Hematopoietic multipotent progenitor cell treated with erythropoietin and hydrocortisone succinate and interleukin-3 and kit ligand, for 15 days (in vitro differentiated cells): ENCODE measurements at places on chromosomes 1 and 21.

DNA sequence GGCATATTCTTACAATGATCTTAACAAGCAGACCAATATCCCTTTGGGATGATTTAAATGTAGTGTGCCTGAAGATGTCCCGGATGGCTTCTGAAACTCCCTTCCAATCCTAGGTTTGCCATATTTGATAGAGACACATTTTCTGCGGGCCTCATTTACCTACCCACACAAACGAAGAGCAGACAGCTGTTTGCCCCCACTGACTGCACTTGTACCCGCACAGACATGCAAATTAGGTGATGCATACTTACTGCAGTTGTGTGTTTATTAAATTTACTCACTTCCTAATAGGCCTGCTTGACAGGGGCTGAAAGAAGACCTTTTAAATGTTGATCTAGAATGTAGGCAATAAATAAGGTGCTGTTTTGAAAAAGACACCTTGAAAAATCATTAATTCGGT is 257.9 kb upstream of the RRP15 start:
- DNase-seq: no peak

DNA sequence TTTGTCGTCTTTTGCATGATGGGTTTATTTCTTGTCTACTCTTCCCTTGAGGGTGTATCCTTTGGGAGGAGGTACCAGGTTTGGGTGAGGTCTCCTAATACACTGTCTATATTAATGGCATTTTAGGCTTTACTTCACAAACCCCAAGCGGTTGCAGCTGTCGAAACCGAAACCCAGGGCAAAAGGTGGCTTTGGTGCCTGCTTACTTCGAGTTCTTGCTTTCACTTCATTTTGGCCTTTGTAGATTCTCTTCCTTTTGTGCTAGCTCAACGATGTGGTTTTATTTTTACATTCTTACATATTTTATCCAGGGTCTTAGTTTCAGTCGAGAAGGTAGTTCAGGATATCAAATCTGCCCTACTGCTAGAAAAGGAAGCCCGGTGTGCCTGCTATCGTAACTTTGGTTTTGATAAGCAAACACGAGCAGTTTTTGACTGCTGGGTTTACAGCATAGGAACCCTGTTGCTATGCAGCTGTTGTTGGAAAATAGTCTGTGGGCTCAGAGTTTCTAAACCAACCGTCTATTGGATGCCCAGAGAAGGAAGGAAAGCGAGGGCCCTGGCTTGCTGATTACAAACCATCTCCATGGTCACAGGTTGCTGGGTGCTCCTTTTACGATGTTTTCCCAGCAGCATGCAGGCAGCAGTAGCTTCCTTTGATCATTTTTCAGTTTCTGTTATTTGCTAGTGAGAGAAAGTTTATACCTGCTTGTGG is 9.8 kb upstream of the TSPAN2 start:
- DNase-seq: no peak

DNA sequence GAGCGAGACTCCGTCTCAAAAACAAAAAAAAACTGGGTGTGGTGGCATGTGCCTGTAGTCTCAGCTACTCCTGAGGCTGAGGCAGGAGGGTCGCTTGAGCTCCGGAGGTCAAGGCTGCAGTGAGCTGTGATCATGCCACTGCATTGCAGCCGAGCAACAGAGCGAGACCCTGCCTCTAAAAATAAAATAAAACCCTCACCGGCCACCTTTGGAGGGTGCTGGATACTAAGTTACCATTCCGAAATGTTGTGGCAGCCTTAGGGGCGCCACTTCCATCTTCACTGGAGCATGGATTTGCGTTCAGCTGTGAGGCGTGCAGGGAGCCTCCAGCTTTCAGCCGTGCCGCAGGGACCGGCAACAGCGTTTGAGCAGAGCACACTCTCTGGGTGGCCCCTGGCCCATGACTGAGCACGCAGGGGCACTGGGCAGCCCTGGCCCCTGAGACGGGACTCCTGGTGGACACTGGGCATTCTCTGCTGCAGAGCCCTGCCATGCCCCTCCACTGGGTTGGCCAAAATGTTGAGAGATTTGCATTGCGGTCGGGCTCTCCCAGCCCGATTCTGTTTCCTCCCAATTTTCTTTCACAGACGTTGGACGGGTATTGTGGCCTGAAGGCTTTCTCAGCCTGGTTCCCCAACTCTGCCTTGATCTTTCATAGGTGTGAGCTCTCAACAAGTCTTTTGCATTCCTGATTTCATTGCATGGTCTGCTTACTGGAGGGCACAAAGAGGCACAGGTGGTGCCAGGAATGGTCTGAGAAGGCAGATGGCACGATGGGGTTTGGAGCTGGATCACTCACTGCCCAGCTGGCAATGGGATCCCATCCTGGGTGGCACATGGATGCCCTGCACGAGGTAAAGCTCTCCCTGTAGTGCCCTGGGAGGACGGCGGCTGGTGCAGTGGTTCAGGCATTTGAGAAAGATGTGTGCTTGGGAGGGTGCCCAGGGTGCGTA is 5.8 kb upstream of the CFAP74 start:
- DNase-seq: no peak

DNA sequence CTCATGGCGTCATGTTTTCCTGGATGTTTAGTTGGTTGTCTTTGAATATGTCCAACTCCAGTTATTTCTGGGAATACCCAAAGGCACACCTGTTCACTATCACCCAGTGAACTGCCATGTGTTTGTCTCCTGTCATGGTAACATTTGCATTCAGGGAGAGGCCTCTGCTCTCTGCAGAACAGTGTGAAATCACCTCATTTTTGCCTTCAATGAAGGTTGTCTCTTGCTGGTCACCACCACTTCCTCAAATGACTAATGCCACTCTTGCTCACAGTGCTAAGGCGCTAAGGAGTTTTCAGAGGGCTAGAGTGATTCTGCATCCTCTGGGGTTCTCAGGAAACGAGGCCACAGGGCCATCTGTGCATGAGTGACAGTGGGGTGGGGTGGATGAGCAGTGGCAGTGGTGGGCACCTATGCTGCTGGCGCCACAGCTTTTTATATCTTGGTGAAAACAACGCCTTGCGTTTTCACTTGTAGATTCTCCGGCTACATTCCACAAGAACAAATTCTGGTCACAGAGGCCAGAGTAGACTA is 60.0 kb upstream of the ATP5PO start:
- no peak for DNase-seq

DNA sequence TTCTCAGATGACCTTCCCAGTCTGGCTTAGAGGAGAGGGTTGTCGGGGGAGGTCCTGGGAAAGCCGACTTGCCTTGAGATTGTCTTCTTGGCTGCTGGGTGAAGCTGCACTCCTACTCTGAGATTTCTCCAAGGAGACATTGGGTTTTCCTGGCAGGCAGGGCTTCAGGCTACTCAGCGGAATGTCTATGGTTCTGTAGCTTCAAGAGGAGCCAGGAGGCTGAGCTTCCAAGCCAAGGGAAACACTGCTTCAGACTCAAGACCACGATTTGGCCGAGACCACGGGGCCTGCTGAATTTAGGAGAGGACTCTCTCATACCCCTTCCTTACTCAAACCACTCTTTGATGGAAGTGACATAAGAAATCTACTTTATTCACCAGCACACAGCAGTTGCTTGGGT is 67.8 kb downstream of the NTMT2 start:
- no peak for DNase-seq

DNA sequence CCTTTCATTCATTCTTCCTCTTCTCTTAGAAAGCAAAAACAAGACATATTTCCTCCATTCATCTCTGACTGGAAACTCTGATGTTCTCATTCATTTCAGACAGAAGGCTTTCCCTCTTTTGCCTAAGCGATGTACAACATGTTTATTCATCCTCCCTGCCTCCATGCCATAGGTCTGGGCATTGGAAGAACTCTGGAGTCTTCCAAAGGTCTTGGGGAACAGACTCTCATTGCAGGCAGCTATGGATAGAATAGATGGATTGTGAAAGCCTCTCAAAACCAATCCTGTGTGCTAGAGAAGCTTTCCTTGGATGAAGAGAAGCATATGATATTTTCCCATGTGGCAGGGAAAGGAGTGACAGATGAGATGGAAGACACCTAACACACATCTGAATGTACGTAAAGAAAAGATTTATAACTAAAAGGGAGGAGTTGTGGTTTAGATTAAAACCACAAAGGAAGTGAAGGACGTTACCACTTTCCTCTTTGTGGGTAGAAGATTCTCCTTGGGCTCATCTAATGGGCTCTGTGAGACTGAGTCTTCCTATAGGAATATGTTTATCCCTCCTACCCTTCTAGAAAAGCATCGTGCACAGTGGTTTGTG is 38.7 kb downstream of the BCL9 start:
- DNase-seq: no peak

- DNase-seq: peak; percentile 33
These were observed 732 bp downstream of the HS2ST1 start for GRCh38 chr1:86914998-86915736.

GRCh38 chr1:204443871-204444581 is 32.4 kb upstream of the PPP1R15B start:
- no peak for DNase-seq

GRCh38 chr1:110645821-110646735 is 28.7 kb downstream of the KCNA3 start:
- DNase-seq: no peak

DNA sequence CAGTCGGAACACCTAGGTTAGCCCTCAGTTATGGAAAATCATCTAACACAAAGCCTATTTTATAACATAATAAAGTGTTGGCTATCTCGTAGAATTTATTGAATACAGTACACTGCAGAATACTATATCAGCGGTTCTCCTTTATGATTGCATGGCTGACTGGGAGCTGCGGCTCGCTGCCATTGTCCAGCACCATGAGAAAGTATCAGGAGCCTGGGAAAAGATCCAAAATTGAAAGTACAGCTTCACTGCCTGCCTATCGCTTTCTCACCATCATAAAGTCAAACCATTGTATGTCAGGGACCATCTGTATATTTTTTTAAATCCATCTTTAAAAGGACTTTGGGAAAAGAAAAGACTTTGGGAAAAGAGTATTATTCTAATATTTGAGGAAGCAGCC is 111.9 kb upstream of the RAVER2 start:
- no peak for DNase-seq

- no peak for DNase-seq
These were observed 48.0 kb upstream of the GRIK1 start for GRCh38 chr21:29987762-29988161.

DNA sequence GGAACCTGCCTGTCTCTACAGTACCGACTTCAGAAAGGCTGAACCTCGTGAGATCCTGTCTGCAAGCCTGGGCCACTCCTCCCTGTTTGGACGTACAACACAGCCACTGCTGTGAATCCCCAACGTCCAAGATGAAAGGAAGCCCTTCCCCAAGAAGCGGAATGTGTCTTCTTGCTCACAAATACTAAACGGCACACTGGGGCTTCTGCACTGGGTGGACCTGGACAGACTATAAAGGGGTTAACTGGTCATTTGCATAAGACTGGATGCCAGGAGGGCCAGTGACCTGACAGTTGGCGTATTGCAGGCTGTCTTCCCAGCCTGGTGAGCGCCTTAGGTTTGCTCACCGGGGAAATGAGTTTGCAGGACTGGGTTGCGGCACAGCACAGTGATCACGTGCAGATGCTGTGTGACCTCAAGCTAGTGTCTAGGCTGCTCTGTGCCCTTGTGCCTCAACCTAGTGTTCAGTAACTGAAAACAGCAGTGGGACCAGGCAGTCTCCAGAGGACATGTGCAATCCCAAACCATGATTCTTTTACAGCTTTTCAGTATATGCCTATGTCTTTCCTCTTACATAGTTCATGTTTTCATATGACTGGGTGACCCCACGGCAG is 19.5 kb upstream of the AJAP1 start:
- no peak for DNase-seq

DNA sequence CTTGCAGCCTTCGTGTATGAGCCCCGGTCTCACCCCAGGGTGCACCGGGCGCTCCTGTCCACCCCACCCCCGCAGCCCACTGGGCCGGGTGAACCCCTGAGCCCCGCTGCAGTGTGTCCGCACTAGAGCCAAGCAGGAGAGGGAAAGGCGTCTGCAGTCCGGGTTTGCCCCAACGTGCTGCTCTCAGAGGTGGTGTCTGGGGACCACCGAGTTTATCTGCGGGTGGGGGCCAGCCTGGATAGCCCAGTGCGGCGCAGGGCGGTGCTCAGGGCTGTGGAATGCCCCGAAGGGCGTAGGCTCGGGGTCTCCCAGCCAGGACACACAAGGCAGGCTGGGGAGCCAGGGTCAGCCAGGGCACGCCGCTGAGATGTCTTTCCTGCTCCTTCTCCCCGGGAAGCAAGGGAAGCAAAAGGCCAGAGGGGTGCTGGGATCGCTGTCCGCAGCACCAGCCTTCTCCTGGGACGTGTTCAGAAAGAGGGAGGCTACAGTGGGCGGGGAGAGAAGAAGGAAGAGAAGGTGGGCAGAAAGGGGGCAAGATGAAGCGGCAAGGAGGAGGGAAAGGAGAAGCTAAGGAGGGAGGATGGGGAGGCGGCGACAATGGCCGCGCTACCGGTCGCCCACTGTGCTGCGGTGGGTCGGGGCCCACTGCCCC is 56.6 kb downstream of the MAB21L3 start:
- DNase-seq: no peak

GRCh38 chr1:19688041-19688842 is 23.6 kb downstream of the HTR6 start:
- no peak for DNase-seq

DNA sequence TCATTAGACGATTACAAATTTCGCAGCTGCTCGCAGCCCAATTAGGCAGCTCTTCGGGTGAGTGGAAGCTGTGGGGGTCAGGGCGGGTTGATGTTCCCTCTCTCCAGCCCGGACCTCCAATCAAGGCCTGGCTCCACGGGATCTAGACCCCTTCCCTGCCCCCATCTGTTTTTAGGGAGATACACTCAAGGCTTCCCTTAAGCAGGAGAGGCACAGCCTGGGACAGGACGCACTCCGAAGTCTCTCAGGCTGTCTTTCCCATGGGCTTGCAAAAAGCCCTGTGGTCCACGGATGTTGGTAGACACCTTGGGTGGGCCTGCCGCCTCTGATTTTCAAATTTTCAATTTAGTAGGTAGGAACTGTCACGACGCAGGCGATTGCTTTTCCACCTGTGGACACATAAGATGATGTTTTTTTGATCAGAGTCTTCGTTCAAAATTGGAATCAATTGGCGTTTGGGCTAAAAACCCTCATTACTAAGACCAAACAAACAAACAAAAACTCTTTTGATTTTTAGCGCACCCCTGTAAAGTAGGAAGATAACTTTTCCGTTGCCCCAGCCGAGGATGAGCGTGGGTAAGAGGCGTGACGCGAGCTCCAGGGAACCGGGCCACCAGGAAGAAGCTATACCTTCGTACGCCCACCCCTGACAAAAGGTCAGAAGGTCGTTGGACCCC is 2.5 kb upstream of the LHX8 start:
- DNase-seq: no peak

DNA sequence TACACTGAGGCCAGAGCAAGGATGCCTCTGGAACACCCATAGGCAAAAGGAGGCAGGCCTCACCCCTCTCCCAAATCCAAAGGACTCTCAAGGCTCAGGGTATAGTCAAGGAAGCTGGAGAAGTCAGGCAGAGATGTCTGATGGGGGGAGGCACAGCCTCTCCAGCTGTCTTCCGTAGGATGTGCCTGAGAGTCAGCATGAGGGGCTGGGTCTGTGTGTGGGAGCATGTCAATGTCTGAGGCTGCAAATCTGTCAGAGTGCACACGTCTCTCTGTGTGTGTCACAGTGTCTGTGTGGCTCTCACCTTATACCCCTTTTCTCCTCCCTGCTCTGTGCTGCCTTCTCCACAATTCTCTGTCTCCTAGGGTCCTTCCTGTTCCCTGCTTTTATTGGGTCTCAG is 4.0 kb downstream of the HPCAL4 start:
- DNase-seq: no peak
